Erythroblast (primary cell): ENCODE measurements at places on chromosomes 5 and 9.
A peak's percentile ranks its signal among the peaks of the same experiment; 100 is the strongest.

- peak; percentile 58 for DNase-seq
These were observed 4.8 kb downstream of the PSMD5 start for GRCh38 chr9:120837921-120838320.

GRCh38 chr5:139795074-139796001, at the start of gene PSD2:
TSS of gene PSD2 (plus strand) at chr5:139795808. CDS start at chr5:139809441, 13,633 bp downstream.
- no peak for DNase-seq

DNA sequence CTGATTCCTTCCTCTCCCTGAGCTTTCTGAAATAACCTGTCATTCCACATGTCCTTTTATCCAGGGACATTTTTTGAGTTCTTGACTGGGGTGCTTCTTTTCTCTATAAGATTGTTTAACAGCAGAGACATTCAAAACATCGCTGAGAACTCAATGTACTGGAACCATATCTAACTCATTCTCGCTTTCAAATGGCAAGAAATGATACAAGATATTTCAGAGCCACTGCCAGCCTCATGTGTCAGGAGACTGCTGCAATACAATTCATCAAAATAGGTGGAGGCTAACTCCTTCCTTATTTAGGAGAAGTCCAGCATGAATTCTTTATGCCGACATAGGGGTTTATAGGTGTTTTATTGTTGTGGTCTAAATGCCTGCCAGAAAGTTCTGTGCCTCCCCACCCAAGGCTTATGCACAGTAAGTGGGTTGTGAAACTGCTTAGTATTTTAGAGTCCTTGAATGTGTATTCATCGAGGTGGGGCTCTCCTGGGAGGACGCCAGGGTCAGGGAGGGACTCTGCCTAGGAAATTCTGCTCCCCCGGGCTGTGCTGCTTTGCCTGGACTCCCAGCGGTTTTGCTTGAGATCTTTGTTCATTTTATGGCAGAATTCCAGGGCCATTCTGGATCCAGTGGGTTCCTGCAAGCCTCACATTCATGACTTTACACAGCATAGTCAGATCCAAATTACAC, 53.9 kb downstream of the ZNF474 start:
- no peak for DNase-seq

DNA sequence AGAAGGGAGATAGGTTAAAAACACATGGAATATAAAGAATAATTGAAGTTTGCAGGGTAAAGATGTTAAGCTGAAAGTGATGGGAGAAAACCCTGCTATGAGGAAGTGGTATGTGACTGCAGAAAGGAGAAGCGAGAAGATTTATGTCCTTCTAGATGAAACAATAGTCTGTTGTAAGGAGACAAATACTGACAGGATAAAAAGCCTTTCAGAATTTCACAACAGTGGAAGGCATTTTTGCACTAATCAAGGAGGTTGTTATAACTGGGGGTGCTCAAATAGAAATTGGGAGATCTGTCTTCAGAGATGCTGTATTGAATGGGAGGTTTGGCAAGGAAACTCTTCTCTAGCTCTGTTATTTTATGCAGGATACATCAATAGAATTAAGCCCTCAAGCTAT, 69.6 kb downstream of the NMUR2 start:
- no peak for DNase-seq

DNA sequence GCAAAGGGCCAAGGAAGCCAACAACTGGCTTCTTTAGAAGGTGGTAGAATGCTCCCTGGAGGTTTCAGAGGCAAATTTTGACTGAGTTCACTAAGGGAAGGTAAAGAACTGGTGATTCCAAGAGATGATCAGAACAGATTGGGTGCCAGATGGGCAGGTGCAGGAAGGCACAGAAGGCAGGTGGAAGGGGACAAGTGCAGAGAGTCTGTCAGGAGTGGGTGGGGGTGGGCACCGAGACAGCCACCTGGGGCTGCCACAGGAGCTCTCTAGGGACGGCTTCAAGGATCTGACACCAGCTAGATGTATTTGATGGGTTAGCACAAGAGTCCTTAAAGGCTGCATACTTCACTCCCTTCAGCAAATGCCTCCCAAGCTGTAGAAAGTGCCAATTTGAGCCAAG, 207.3 kb downstream of the PTTG1 start:
- no peak for DNase-seq

GRCh38 chr5:8150791-8151190, 281.8 kb downstream of the MTRR start:
- no peak for DNase-seq

DNA sequence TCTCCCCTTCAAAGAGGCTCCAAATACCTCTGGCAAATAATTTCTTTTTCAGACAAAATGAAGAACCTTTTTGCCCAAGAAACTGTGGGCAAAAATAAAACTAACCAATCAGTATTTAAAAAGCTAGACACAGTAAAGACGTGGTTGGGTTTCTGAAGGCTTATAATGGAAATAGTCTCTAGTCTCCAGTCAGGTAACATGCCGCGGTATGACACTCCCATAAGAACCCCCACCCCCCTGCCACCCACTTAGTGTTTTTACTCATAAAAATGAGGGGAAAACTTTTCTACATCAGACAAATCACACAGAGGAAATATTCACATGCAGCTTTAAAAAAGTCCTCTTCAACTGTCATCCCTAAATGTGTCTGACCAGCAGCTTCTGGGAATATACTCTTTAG, 105.3 kb downstream of the THBS4 start:
- DNase-seq: no peak
